ENCODE measurements at places on chromosomes 3 and 15.

DNA sequence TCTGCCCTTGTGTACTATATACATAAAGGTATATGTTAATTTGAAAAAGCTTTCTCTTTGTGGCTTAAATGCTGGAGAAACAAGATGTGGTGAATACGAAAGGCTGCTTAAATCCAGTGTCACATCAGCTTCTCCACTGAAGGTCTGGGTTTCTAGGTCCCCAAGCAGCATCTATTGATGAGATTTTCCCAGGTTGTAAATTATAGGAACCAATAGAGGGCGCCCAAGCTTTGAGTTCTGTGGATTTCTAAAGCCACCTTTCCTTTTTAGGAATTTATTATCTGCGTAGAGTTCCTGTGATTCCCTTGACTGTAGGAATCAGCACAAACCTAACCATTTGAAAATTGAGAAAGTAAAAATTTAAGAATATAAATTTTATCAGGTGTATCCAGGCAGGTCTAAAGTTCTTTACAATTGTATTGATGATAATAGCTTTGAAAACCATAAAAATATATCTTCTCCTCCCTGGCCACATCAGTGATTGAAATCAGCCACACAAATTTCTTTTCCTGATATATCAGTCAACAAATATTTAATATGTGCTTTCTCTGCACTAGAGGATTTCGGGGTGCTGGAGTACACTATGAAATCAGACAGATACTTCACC is 88.3 kb upstream of the ADAMTSL3 start:
- no peak for DNase-seq

DNA sequence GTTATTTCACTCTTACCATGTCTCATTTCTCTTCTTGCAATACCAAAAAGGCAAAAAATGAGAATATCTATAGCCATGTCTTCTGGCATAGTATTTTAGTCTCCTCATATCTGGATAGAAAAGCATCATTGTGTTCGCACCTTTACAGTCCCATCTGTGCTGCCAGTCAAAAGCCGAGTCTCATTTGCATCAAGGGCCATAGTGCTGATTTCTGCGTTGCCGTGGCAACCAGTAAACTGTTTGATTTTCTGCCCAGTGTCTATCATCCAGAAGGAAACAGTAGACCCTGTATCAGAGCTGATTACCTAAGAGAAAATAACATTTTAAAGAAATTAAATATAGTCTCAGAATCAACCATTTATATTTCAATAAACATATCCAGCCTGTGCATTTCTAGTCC is 86.1 kb upstream of the SERPINI2 start:
- DNase-seq, result no peak

- peak; percentile 15 for DNase-seq
These were observed 9.1 kb upstream of the SLC9C1 start for GRCh38 chr3:112302881-112303763.

DNA sequence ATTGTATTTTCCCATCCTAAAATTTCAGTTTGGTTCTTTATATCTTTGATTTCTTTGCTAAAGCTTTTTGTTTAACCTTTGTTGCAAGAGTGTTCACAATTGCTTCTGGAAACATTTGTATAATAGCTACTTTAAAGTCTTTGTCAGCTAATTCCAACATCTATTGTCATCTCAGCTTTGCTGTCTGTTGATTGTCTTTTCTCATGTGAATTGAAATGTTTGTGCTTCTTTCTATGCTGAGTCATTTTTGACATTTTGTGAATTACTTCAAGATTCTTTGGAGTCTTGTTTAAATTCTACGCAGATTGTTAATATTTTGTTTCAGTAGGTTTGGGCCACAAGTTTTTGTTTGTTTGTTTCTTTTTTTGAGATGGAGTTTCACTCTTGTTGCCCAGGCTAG is 73.2 kb downstream of the SUCNR1 start:
- no peak for DNase-seq

DNA sequence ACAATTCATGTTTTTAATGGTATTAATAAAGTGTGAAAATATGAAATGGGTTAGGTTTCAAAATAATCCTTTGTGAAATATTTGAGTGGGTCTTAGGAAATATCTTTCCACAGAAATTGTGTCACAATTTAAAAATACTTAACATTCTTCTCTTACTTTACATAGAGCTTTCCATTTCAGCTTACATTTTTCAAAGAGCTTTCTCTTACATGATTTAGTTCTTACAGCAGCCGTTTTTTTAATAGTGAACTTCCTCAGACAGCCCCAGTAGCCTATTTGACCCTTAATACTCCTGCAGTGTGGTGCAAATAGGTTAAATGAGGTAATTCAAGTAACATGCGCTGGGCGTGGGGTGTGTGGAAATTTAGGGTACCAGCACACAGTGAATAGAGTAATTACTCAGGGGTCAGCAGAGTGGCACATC is 21.8 kb downstream of the P2RY12 start:
- no peak for DNase-seq

Measured in CD4-positive, alpha-beta T cell treated with Interleukin-17A for 4 hours (primary cell).